ENCODE measurements at places on chromosomes 13 and 19.

DNA sequence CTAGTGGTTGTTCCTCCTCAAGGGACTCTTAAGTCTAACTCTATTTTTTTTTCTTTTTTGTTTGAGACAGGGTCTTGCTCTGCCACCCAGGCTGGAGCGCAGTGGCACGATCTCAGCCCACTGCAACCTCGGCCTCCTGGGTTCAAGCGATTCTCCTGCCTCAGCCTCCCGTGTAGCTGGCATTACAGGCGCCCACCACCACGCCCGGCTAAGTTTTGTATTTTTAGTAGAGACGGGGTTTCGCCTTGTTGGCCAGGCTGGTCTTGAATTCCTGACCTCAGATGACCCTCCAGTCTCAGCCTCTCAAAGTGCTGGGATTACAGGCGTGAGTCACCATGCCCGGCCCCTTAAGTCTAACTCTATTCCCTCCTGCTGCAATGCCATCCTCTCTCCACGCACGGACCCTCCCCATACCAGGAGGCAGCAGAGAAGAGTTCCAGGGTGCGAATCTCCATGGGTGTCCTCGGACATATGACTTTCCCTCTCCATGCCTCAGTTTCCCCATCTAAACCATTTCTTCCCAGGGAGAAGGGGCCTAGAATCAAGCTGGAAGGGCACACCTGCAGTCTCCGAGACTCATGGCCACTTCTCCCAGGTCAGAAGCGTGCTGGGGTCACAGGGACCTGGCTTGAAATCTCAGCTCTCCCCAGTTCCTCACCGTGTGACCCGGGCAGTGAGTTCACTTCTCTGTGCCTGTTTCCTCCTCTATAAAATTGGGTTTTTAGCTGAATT lies 6.0 kb upstream of the BCL3 start:
- no peak for DNase-seq

GRCh38 chr19:48311384-48311783 lies 14.0 kb upstream of the EMP3 start:
- no peak for DNase-seq

DNA sequence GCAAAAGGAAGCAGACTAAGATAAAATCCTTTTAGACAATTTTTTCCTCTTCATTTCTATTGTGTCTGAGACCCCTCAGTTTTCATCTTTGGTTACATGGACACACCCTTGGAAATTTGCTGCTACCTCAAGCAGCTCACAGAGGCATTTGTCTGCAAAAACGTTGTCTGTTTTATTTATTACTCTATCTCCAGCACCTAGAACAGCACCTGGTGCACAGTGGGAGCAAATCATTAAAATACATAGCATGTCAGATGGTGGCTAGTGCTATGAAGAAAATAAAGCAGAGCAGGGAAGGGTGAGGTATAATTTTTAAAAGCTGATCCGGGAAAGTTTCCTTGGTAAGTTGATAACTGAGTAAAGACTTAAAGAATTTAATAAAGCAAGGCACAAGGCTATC lies 14.3 kb upstream of the FAM124A start:
- DNase-seq = no peak

DNA sequence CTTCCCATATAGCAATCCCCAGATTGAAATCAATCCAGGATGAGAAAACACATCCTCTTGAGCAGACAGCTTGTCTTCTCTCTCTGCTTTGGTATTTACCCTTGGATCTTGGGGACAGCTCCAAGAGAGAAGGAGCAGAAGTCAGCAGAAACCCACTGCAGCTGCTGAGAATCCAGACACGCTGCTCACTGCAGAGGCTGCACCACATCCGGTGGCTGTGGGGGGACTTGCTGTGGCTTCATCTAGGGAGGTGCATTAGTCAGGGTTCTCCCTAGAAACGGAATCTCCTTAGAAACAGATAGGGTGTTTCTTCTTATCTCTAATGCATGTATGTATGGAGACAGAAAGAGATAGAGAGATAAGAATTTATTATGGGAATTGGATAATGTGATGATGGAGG lies 2.7 kb downstream of the CYP4F12 start:
- no peak for DNase-seq

DNA sequence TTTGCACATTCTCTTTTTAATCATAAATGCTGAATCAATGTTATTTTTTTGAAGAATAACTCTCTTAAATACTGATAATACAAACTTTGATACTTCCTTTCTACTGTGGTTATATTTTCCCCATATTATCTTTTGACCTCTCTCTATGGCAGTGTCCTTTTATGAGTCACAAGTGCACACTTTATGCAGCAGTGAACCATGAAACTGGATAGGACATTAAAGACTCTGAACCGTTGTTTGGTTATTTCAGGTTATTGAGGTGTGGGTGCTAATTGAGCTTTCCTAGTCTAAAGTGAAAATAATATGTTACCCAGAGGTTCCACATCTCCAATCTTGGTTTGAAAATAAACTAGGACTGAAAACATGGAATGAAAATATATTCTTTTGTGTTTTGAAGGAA lies 71.4 kb downstream of the DGKH start:
- DNase-seq = no peak

DNA sequence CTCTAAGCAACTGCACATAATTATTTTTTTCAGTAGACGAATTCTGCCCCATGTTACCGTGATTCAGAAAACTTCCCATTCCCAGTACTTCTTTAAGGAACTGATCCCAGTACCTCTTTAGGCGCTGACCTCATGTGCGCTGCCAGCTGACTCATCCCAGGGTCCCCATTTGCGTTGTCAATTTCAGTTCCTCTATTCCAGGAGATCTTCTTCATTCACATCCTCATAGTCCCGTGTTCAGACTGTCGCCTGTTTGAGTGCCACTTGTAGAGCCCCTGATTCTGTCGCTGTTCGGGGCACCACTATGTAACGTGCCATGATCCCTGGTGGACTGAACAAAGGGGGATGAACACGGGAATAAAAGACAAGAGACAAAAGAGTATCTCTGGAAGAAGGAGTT lies 16.4 kb downstream of the FPR3 start:
- DNase-seq = no peak

GRCh38 chr19:54587026-54587425 lies 6.4 kb upstream of the LILRA1 start:
- DNase-seq = no peak

- no peak for DNase-seq
These were observed 3.1 kb downstream of the SLITRK5 start for GRCh38 chr13:87674247-87674738.

- peak; percentile 19 for DNase-seq
These were observed 4.4 kb upstream of the EID2 start for GRCh38 chr19:39544226-39544903.

GRCh38 chr13:52669677-52670076 lies 17.0 kb downstream of the SUGT1 start:
- no peak for DNase-seq

DNA sequence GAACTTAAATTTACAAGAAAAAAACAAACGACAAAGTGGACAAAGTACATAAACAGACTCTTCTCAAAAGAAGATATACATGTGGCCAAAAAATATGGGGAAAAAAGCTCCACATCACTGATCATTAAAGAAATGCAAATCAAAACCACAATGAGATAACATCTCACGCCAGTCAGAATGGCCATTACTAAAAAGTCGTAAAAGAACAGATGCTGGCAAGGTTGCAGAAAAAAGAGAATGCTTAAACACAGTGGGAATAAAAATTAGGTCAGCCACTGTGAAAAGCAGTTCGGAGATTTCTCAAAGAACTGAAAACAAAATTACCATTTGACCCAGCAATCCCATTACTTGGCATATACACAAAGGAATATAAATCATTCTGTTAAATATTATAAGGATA lies 132.7 kb downstream of the UGGT2 start:
- no peak for DNase-seq

DNA sequence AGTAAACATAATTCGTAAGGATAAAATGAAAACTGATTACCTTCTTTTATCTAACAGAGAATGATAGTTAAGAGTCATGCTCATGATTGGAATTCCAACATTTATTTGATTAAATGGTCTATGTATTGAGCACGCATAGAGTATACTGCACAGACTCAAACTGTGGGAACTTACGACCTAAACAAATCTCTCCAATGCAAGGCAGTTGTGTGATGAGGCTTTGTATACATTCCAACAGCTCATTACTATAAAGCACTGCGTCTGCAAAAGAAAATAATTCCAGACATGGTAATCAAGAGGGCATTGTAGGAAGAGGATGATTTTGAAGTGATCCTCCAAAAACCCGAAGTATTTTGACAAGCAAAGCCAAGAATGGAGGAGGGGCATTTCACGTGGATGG lies 169.5 kb downstream of the NUFIP1 start:
- no peak for DNase-seq

DNA sequence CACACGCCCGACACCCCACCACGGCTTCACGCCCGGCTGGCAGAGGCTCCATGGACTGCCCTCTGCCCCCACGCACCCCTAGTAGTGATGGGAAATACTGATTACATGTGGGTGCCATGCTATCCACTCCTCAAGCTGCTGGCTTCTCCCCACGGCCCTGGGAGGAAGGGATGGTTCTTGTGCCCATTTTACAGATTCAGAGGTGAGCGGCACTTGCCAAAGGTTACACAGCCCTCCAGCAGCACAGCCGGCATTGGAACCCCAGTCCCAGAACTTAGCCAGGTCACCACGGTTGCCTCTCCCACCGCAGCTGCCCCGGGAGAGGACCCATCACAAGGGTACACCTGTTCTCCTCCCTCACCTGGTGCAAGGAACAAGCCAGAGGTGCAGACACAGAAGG lies 13.2 kb downstream of the LRRC4B start:
- DNase-seq = no peak

GRCh38 chr19:33396701-33397535 lies 23.4 kb downstream of the CEBPG start:
- no peak for DNase-seq

DNA sequence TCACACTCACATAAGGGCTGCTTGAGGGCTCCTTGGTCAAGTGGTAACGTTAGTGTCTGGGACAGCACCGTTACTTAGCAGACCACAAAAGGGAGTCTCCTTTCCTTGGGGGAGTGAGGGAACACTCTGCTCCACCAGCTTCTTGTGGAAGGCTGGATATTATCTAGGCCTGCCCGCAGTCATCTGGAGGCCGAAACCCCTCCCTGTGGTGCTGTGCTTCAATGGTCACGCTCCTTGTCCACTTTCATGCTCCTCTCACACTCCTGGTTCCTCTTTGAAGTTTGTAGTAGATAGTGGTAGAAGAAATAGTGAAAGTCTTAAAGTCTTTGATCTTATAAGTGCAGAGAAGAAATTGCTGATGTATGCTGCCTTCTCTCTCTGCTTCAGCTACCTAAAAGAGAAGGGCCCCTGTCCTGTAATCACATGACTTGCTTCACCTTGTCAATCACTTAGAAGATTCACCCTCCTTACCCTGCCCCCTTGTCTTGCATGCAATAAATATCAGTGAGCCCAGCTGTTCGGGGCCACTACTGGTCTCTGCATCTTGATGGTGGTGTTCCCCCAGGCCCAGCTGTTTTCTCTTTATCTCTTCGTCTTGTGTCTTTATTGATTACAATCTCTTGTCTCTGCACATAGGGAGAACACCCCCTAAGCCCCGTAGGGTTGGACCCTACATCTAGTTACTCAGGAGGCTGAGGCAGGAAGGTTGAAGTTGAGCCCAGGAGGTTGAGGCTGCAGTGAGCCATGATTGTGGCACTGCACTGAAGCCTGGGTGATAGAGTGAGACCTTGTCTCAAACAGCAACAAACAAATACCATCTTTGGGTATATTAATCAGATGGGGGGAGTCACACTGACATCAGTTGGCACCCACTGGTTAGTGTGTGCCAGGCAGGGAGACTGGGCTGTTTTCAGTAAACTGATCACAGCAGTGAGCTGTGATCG lies 11.6 kb upstream of the MZF1 start:
- DNase-seq = peak; percentile 1

DNA sequence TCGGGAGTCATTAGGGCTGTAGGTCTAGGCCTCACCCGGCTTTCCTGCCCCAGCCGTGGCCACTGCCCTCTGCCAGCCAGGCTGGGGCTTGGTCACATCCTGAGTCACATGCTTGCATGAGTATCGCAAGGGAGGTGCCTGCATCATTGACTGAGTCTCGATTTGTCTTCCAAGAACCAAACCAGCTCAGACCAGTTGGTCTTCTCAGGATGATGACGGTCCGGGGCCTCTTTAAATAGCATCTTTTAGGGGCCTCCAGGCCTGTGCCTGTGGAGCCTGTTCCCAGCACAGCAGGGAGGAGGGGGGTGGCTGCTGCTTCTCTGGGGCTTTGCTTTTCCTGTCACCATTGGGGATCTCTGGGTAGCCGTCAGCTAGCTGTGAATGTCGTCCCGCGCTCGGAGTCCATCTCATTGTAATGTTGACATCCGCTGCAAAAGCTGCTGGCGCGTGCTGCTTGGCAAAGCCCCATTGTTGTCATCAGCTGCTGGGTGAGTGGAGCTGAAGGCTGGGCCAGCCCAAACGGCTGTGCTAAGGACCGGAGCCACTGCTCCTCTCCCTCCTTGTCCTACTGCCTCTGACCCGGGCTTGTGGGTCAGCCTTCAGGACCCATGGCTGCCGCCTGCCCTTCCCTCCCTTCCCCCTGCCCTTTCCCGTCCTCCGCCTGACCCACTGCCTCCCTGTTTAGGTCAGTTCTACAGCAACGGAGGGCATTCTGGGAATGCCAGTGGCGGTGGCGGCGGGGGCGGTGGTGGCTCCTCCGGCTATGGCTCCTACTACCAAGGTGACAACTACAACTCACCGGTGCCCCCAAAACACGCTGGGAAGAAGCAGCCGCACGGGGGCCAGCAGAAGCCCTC lies 14.3 kb upstream of the QTRT1 start:
- DNase-seq = no peak

GRCh38 chr19:56109226-56109625 lies 11.9 kb downstream of the ZNF787 start:
- no peak for DNase-seq

- DNase-seq = no peak
These were observed 108.8 kb downstream of the KLF12 start for GRCh38 chr13:74025369-74025768.

DNA sequence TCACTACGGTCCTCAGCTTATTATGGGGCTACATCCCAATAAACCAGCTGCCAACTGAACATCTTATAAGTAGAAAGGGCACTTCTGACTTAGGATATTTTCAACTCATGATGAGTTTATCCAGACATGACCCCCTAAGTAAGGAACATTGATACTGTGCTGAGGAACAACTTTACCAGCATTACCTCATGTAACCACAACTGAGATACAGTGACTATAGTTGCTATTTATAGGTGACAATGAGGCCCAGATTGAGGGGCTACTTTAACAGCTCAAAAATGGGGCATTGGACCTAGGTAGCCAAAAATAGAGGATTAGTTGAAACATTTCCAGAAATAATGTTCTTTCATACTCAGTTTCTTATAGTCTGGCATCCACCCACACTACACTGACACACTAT lies 26.8 kb downstream of the SKA3 start:
- DNase-seq = no peak

GRCh38 chr19:13459351-13459750 lies 46.9 kb downstream of the CACNA1A start:
- DNase-seq = no peak

- DNase-seq = peak; percentile 84
These were observed 80.5 kb upstream of the MBNL2 start for GRCh38 chr13:97141564-97142005.
